Foreskin fibroblast (primary cell): ENCODE measurements at places on chromosomes 4 and X.
A peak's percentile ranks its signal among the peaks of the same experiment; 100 is the strongest.

DNA sequence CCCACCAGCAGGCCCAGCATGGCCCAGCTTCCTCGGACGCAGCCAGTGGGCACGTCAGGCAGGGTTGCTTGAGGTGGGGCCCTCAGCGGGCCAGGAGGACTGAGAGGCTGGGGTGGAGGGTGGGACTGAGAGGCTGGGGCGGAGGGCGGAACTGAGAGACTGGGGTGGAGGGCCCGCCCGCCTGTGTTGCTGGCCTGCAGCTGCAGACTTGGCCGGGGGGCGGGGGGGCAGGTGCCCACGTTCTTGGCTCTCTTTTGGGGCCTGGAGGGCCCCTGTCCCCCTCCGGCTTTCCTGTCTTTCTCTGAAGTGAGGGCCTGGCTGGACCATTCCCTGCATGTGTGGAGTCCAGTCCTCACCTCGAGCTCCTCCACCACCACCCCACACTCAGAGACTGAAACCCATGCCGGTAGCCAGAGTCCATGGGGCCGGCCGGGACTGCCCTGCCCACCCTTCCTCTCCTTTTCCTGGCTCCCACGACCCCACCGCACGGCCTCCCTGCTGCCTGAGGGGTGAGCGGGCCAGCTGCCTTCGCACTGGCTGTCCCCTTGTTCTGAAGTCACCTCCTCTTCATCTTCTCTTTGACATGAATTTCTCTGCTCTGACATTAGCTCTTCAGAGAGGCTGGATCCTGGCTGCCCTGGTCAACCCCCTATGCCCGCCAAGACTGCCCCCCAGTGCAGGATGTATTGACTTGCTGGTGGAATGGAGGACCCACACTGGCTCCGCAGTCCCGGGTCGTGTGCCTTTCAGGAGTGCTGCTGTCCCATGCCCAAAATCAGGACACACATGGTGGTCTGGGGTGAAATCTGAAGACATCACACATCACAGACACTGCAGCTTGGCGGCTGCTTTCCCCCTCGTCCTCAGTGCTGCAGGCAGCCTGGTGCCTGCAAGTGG, 10.1 kb upstream of the NKX1-1 start:
- DNase-seq, result no peak

DNA sequence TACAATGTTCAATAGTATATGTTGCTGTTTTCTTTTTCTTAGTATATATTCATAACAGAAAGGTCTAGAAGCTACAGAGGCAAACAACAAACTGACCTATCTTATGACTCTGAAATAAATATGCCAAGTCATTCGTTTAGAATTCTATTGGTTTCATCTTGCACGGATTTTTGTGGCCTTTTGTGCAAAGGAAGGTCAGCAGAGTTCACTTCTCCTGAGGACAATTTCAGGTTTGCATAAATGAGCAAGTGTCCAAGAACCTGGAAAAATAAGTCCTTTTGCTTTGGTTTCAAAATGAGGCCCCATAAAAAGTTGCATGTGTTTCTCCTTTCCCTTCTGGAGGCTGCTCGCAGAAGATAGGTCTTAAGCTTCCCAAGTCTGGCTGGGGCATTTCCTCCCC, 156.9 kb downstream of the APBB2 start:
- peak; percentile 83 for DNase-seq

DNA sequence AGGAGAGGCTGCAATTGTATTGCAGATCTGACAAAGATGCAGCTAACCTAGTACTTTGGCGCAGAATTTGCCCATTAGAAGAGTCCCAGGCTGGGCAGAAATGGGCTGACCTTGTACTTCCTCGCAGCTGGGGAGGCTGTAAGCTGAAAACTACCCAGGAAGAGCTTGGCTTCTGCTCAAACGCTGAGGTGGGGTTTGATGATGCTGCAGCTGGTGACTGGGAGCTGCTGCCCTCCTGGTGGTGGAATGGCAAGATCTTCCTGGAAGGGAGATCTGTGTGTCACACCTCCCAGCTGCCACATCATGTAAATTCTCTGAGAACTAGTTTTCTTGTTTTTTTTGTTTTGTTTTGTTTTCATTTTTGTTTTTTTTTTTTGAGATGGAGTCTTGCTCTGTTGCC, 17.4 kb downstream of the CCNG2 start:
- no peak for DNase-seq

DNA sequence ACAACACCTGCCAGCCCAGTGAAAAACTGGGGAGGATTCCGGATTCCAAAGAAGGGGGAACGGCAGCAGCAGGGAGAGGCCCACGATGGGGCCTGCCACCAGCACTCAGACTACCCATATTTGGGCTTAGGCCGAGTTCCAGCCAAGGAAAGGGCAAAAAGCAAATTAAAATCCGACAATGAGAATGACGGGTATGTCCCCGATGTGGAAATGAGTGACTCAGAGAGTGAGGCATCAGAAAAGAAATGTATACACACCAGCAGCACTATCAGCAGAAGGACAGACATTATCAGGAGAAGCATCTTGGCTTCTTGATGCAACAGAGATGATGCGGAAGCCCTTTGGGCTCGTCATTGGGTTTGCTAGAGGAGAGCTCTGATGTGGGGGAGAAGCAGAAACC, 62.4 kb downstream of the JADE1 start:
- DNase-seq, result peak; percentile 71

DNA sequence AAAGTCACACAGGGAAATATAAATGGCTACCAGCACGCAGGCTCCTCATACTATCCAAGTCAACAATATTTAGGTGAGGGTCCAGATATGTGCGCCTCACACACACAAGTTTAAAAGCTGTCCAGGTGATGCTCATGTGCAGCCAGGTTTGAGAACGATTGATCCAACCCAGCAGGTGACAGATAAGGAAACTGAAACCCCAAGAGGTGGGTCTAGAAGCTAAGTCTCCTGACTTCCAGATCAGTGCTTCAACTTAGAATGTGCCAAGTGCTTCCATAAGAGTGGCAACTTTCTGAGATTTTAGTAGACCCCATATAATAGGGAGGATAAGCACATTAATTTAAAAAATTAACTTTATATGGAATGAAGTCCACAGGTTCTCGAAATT, 54.4 kb upstream of the NAP1L5 start:
- DNase-seq, result no peak

DNA sequence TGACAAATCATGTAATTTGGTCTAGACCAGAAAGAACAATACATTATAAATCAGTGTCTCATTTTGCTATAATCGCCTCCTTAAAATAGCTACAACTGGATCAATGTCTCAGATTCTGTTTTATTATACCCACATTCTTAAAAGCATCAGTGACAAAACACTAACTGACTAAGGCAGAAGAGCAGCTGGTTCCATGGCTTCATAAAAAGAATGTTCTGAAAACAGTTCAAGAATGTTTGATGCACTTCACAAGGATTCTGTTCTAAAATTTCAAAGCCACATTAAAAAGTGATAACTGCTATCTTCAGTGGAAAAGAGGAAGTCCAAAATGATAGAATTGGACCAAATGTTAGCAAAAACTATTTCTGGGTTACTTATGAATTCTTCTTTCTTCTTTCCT, 69.8 kb downstream of the COL25A1 start:
- peak; percentile 24 for DNase-seq

DNA sequence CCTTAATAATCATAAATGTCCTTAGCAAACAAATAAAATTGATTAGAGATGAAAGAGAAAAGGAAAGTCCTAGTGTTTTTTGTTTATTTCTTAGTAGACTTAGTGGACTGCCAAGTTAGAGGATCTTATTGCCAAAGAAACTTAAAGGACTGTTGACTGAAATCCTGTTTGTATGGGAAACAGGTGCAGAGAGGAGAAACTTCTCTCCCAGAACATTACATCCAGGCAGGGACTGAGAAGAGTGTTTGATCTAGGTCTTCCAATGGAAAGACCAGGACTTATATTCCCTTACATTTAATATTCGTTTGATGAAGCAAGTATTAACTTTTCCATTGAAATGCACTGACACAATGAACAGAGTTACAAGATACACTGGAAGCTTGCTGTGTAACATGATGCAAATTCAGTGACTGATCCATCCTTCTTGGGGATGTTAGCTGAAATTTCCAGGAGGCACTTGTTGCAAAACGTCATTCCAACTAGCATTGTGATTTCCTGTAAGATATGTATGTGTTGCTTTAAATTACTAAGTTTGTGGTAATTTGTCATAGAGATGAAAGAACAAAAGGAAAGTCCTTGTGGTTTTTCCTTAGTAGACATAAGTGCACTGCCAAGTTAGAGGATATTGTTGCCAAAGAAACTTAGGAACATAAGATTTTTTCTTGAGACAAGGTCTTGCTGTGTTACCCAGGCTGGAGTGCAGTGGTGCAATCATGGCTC, 505.6 kb downstream of the STIM2 start:
- no peak for DNase-seq

DNA sequence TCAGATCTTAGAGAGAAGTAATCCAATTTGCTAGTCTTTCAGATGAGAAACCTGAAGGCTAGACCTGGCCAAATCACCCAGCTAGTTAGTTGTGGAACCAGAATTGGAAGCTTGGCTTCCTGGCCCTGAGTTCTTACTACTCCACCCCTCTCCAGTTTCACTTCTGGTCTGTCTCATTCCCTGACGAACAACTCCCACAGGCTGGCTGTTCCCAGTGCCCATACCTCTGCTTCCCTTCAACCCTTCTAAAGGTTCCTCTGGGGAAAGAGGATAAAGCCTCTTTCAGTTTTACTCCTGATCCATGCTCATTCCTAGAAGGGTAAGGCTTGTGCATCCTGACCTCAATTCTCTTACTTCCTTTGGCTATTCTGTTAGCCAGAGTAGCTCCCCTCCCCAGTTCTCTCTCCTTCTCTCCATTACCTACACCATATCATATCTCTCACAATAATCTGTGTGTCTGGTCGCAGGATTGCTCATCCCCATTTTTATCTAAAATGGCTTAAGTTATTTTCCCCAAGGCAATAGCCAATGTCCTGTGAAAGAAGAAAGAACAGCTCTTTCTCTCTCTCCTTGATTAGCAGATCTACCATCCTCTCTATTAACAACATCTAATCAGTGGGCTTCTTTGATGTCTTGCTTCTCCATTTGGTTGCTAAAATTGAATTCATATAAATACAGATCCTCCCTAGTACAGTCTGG, 155.0 kb upstream of the MAOA start:
- DNase-seq, result no peak

- peak; percentile 87 for DNase-seq
These were observed 31.3 kb upstream of the ANXA5 start for GRCh38 chr4:121728066-121728465.

GRCh38 chrX:153592966-153593688, 5.8 kb downstream of the CCNQ start:
- DNase-seq, result no peak

GRCh38 chr4:125008676-125009075, 296.1 kb upstream of the ANKRD50 start:
- DNase-seq, result no peak

GRCh38 chr4:173093361-173093760, 75.2 kb upstream of the GALNT7 start:
- DNase-seq, result no peak

DNA sequence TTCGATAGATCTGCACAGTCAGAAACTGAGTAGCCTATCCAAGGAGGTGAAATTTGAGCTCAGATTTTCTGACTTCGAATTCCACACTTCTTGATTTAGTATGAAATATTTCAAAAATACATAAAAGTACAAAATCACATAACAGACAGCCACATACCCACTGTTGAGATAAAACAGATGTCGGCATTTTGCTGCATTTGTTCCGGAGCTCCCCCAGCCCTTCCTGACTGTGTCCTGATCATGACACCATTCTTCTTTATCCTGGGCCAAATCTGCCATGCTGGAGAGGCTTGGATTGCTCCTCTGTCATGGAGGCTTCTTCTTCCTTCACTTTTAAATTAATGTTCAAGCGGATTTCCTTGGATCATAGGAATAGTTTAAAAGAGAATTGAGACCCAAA, 124.2 kb upstream of the RBPJ start:
- peak; percentile 53 for DNase-seq

DNA sequence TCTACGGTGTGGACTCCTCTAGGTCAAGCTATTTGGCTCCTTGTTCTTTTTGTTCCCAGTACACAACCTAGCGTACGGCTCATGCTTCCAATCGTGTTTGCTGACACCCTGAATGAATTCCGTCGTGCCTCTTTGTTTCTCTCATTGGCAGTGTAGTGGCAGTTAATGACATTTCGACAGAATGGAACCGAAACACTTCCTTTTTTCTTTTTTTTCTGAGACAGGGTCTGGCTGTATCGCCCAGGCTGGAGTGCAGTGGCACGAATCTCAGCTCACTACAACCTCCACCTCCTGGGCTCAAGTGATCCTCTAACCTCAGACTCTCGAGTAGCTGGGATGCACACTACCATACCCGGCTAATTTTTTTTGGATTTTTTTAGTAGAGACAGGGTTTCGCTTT, 113.3 kb upstream of the ATP6AP2 start:
- DNase-seq, result no peak
